ENCODE measurements at places on chromosomes 13 and 19. TPM values are rescaled to one million over a fixed set of nuclear protein-coding genes. Genes with fewer than 3 reads are reported as not detected.

- H3K4me1 ChIP-seq = peaks cover 4% of the 10 kb centered on the region
- H3K27me3 ChIP-seq = no peaks in the 10 kb centered on the region
- H3K4me3 ChIP-seq = no peak overlapping the region
- H3K27ac ChIP-seq = no peak overlapping the region
Measured at GRCh38 chr13:90696656-90697055, 650.8 kb upstream of the MIR17HG start.

DNA sequence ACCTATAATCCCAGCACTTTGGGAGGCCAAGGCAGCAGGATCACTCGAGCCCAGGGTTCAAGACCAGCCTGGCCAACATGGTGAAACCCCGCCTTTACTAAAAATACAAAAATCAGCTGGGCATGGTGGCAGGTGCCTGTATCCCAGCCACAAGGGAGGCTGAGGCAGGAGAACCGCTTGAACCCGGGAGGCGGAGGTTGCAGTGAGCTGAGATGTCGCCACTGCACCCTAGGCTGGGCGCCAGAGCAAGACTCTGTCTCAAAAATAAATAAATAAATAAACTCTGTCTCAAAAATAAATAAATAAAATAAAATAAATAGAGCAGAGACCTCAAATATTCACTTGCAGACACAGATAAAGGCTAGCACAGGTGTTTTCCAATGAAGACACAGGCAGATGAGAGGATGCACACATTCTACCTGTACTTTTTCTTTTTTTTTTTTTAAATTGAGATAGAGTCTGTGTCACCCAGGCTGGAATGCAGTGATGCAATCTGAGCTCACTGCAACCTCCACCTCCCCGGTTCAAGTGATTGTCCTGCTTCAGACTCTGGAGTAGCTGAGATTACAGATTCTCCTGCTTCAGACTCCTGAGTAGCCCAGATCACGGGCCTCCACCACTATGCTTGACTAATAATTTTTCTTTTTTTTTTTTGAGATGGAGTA is 2.7 kb upstream of the RPS16 start:
- no peak overlapping the region for H3K4me3 ChIP-seq
- no peaks in the 10 kb centered on the region for H3K27me3 ChIP-seq
- peaks cover 23% of the 10 kb centered on the region for H3K4me1 ChIP-seq
- H3K27ac ChIP-seq = no peak overlapping the region
- DNase-seq = no peak

GRCh38 chr19:47348819-47349795 is at the start of gene DHX34:
DHX34 (plus strand) TSS chr19:47349315; CDS start chr19:47353031, 3,716 bp downstream.
- peaks cover 21% of the 10 kb centered on the region for H3K4me1 ChIP-seq
- DNase-seq = peak; percentile 99
- H3K27ac ChIP-seq = peak within 1 kb of the TSS; percentile 92
- H3K4me3 ChIP-seq = peak within 1 kb of the TSS; percentile 95

DNA sequence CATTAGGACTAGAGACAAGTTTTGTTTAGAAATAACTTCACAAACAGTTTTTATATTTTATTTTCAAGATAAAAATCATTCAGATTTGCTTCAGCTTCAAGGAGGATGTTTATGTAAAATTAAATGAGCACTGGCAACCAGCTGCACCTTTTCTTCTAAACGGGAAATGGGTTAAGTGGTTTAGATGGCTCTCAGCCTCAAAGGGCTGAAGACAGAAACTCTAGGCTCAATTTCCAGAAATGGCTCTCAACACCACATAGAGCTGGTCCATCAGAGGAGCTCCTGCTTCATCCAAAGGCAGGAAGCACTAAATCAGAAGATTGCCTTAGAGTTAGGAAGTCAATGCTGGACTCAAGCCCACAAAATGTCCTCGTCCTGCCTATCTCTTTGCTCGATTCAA is 74.7 kb downstream of the ZNF429 start:
- no peak for DNase-seq
- H3K4me1 ChIP-seq = peaks cover 2% of the 10 kb centered on the region
- H3K27me3 ChIP-seq = no peaks in the 10 kb centered on the region

Gene CCDC194
- total RNA-seq = 10.9 TPM

Data from mesothelial cell of epicardium (in vitro differentiated cells).